Omental fat pad (tissue), 4 donors: ENCODE measurements at places on chromosomes 5 and 9.

- DNase-seq, result no peak
These were observed 122.4 kb downstream of the OLFM1 start for GRCh38 chr9:135209852-135210251.

DNA sequence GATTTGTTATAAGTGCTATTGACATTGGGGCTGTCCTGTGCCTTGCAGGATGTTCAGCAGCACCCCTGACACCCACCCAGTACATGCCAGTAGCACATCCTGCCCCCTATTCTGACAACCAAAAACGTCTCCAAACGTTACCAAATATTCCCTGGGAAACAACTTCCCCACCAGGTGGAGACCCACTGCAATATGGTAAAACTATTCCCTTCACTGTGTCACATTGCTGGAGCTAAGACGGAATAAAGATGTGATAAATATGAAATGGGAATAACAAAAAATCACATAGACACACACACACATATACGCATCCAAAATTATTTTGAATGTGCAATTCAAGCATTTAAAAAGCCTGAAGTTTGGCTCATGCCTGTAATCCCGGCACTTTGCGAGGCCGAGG is 874.3 kb upstream of the DMAC1 start:
- DNase-seq, result no peak

DNA sequence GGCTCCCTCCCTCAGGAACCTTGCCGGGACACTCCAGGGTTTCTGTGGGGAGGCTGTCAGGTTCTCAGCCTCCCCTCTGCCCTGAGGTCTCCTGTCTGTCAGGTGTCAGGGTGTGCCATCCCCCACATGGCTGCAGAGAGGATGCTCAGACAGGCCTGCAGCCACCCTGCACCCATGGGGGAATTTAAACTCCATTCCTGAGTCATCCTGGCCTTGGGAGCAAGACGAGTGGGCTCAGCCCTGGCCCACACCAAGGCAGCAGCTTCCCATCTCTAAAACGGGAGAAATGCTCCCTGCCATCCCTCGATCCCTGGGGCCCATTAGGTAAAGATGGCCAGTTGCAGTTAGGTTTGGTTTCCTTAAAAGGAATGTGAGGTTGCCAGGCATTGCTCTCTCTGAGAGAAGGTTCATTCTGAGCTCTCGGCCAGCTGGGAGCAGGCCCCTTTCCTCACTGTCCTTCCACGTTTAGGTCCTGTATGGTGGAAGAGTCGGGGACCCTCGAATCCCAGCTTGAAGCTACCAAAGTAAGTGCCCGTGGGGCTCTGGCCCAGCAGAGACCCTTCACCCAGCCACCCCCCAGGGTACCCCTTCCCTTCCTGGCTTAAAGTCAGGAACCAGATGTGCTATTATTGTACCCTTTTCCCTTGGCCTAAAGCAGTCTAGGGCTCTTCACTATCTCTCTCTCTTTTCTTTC is 26.6 kb downstream of the DYNC2I2 start:
- DNase-seq, result no peak

- DNase-seq, result no peak
These were observed 14.7 kb downstream of the LRRC70 start for GRCh38 chr5:62593331-62593730.
